ENCODE measurements at places on chromosomes 2 and 18. TPM values are rescaled to one million over a fixed set of nuclear protein-coding genes. Genes with fewer than 3 reads are reported as not detected.

The INO80C gene
- total RNA-seq = 4.9 TPM

The ZAP70 gene
- not detected for total RNA-seq

The WNT6 gene
- 2.1 TPM for total RNA-seq

The RETREG2 gene
- total RNA-seq = 53.3 TPM

The CRACDL gene
- total RNA-seq = not detected

The RNF138 gene
- total RNA-seq = 52.4 TPM

The RFX8 gene
- 0.41 TPM for total RNA-seq

The RTP5 gene
- not detected for total RNA-seq

The HOXD1 gene
- not detected for total RNA-seq

The PLCL1 gene
- total RNA-seq = 0.31 TPM

The TWIST2 gene
- total RNA-seq = 25.6 TPM

The IL36G gene
- not detected for total RNA-seq

All from H4 (cell line).